Natural killer cell treated with Interleukin-12 subunit alpha and Interleukin-12 subunit beta and Interleukin-15 and Interleukin-18, amount 100 ng/mL, for 72 hours (primary cell): ENCODE measurements at places on chromosomes 6 and 20.
A peak's percentile ranks its signal among the peaks of the same experiment; 100 is the strongest.

- peaks cover 41% of the 10 kb centered on the region for H3K36me3 ChIP-seq
- no peak for DNase-seq
- peak overlapping the region; percentile 14 for H3K27ac ChIP-seq
Measured at GRCh38 chr6:154815938-154816820, 83.0 kb downstream of the SCAF8 start.

DNA sequence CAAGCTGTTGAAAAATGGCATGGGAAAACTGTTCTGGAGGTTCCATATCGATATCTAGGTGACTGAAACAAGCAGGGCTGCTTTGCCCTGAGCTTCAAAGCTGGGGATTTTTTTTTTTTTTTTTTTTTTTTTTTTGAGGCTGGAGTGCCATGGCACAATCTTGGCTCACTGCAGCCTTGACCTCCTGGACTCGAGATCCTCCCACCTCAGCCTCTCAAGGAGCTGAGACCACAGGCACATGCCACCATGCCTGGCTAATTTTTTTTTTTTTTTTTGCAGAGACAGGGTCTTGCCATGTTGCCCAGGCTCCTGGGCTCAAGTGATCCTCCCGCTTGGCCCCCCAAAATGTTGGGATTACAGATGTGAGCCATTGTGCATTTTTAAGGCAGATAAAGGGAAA, 11.0 kb downstream of the ERGIC3 start:
- no peaks in the 10 kb centered on the region for H3K27me3 ChIP-seq
- no peak overlapping the region for H3K4me3 ChIP-seq
- H3K36me3 ChIP-seq, result no peaks in the 10 kb centered on the region
- DNase-seq, result no peak
- H3K4me1 ChIP-seq, result no peaks in the 10 kb centered on the region

DNA sequence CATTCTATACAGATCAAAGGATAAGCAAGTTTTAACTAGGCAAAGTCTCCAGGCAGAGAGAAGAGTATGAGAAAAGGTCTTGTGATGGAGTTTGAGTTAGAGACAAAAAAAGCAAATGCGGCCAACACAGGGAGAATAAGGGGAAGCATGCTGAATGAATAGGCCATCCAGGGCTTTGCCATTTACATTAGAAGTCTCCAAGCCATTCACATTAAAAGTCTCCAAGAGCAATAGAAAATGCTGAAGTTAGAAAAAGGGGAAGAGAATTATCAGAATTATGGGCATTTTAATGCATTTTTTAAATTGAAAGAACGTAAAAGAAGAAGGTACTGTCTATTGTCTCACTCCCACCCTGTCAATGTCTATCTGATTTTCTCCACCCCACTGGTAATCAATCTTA, 49.4 kb downstream of the PDSS2 start:
- no peak overlapping the region for H3K27ac ChIP-seq
- DNase-seq, result no peak
- H3K36me3 ChIP-seq, result peaks cover 5% of the 10 kb centered on the region
- H3K27me3 ChIP-seq, result no peaks in the 10 kb centered on the region
- H3K4me3 ChIP-seq, result no peak overlapping the region

GRCh38 chr20:9148291-9148690, 79.4 kb downstream of the PLCB4 start:
- no peaks in the 10 kb centered on the region for H3K27me3 ChIP-seq
- no peak for DNase-seq

DNA sequence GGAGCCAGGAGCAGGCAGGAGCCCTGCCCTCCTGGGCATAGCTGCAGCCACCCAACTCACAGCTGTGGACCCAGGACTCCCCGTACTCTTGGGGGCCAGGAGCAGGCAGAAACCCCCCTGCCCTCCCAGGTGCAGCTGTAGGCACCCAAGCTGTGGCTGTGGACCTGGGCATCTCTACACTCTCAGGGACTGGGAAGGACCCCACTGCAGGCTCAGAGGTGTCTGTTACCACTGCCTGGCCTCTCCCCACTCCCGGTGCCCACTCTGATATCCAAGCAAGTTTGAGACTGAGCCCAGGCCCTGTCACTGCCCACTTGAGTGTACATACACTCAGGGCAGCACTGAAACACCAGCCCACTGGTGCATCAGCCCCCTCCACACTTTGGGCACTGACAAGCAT, 193.5 kb upstream of the MANEA start:
- H3K27ac ChIP-seq, result no peak overlapping the region
- no peaks in the 10 kb centered on the region for H3K4me1 ChIP-seq
- H3K27me3 ChIP-seq, result no peaks in the 10 kb centered on the region
- peaks cover 5% of the 10 kb centered on the region for H3K36me3 ChIP-seq

DNA sequence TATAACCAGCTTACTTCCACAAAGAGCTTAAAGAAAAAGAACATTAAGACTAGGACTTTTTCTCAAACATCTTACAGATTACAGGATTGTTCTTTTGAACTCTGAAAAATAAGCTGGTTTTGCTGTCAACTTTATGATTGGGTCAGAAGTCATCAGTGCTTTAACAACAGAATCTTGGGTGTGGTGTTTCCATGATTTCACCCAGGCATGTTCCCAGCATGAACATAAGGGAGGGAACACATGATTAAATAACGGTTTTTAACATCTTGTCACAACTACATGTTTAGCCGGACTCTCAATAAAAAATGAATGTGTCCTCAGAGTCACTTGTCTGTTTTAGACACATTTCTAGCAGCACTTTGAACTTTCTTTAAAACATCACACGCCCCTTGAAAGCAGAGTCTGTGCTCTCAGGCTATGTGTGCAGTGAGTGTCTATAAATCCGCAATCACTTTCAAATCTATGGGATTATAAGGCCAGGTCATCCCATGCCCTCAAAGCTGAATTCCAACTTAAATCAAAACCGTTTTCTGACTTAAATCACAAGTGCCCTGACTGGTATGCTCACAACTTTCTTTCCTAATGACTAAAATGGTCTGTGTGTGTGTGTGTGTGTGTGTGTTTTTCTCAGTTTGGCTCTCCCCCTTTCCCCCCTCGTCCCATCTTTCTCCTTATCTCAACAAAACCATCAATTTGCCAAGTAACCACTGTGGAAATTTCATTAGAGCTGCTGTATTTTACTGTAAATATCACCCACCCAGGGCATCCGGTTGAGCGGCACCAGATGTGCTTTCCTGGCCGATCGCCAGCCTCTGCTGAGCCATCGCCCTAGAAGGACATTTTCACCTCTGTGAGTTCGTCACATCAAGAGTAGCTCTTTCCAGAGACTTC, 216.8 kb upstream of the DTNBP1 start:
- H3K27me3 ChIP-seq, result no peaks in the 10 kb centered on the region
- peak overlapping the region; percentile 73 for H3K27ac ChIP-seq
- peak overlapping the region; percentile 69 for H3K4me3 ChIP-seq
- peaks cover 29% of the 10 kb centered on the region for H3K4me1 ChIP-seq

GRCh38 chr20:50569864-50570836, 60.0 kb downstream of the PTPN1 start:
- H3K4me1 ChIP-seq, result peaks cover 76% of the 10 kb centered on the region
- peak overlapping the region; percentile 44 for H3K4me3 ChIP-seq
- no peak for DNase-seq
- H3K27me3 ChIP-seq, result no peaks in the 10 kb centered on the region

DNA sequence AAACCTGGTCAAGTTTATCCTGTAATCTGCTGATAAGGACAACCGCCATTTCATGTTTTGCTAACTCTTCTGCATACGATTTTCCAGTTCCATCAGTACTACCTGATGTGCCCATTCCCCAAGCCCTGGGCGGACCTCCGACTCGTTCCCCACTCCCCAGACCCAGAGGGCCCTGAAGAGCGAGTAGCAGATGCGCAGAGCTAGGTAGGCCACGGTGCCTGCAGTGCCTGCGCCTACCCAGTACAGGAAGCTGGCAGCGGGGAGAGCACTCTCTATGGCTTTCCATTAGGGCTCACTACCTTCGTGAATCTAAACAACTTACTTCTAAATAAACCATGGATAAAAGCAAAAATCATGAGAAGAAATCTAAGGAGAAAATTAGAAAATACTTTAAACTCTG, 14.3 kb upstream of the ZDHHC14 start:
- no peak for DNase-seq
- no peak overlapping the region for H3K27ac ChIP-seq
- H3K4me1 ChIP-seq, result peaks cover 6% of the 10 kb centered on the region
- H3K27me3 ChIP-seq, result peaks cover 18% of the 10 kb centered on the region
- no peaks in the 10 kb centered on the region for H3K36me3 ChIP-seq

GRCh38 chr6:134287859-134288537, 29.9 kb downstream of the SGK1 start:
- DNase-seq, result no peak
- H3K36me3 ChIP-seq, result no peaks in the 10 kb centered on the region
- H3K27ac ChIP-seq, result peak overlapping the region; percentile 88
- peak overlapping the region; percentile 69 for H3K4me3 ChIP-seq
- peaks cover 20% of the 10 kb centered on the region for H3K4me1 ChIP-seq

DNA sequence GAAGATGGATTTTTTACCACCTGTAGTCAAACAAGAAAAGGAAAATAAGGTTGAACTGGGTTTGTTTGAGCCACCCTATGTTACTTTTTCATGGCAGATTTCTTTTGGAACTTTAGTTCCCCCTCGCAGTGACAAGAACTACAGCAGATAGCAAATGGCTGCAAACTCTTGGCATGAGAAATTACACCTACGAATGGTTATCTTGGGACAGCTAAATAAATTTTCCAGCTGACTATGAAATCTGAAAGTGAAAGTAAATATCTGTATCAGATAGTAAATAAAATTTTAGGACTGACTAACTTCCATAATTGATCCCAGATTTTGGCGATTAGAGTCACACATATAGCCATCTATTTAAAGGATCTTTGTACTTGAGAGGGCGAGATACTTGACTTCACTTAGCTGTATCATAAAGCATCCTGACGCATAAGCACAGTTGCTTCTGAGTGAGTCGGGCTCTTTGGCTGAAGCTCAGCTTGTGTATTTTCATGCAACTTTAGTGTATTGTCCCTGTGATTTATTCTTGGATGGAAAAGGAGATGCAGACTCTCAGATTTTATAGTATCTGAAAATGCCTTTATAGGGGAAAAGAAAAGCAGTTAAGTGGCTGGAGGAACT, 125.3 kb upstream of the B3GAT2 start:
- no peaks in the 10 kb centered on the region for H3K4me1 ChIP-seq
- DNase-seq, result no peak
- no peaks in the 10 kb centered on the region for H3K27me3 ChIP-seq

- H3K27ac ChIP-seq, result no peak overlapping the region
- H3K27me3 ChIP-seq, result no peaks in the 10 kb centered on the region
- H3K36me3 ChIP-seq, result no peaks in the 10 kb centered on the region
- H3K4me3 ChIP-seq, result no peak overlapping the region
Measured at GRCh38 chr6:1906014-1906413, 296.3 kb downstream of the FOXC1 start.

- H3K4me1 ChIP-seq, result no peaks in the 10 kb centered on the region
- no peak overlapping the region for H3K27ac ChIP-seq
- peak; percentile 45 for DNase-seq
Measured at GRCh38 chr20:38626921-38627659, 25.5 kb downstream of the ARHGAP40 start.

DNA sequence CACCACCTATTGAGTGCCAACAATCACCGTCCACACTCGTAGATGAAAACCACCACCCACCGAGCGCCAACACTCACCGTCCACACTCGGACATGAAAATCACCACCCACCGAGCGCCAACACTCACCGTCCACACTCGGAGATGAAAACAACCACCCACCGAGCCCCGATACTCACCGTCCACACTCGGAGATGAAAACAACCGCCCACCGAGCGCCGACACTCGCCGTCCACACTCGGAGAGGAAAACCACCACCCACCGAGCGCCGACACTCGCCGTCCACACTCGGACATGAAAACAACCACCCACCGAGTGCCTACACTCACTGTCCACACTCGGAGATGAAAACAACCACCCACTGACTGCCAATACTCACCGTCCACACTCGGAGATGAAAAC, 129.3 kb downstream of the IRF4 start:
- H3K4me3 ChIP-seq, result no peak overlapping the region
- H3K36me3 ChIP-seq, result peaks cover 35% of the 10 kb centered on the region
- no peak for DNase-seq
- peak overlapping the region; percentile 62 for H3K27ac ChIP-seq

- H3K36me3 ChIP-seq, result peaks cover 15% of the 10 kb centered on the region
- peaks cover 36% of the 10 kb centered on the region for H3K4me1 ChIP-seq
- H3K4me3 ChIP-seq, result no peak overlapping the region
- no peak for DNase-seq
Measured at GRCh38 chr20:47276851-47277534, 79.5 kb downstream of the ZMYND8 start.

DNA sequence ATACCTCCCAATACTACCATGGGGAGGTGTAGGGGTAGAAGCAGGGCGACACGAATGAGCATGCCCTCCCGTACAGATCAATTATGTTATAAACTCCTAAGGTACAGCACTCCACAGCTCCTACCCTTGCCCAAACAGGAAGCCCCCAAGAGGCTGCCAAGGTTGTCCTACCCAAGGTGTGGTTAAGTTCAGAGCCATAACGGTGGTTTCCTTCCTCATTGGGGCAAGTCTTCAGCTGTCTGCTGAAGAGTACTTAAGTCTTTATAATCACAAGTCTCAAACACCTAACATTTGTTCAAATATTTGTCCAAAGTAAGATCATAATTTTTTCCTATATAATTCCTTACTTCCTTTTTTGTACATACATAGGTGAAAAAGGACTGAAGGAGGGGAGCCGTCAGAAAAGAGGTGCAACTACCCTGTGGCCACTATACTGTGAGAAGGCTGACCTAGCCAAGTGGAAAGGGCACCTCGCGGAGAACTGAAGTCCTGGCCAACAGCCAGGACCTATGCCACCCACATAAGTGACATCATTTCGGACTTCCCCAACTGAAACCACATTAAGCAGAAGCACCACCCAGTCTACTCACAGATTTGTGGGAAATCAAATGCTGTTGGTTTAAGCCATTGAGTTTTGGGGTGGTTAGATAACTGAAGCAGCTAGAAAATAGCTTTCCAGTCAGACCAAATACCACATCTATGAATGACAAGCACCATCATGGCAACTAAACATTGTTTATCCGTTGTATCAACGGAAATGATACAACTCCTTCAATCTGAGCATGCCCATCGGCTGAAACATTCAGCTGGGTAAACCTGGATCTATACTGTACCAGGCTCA, 2.9 kb upstream of the RAB22A start:
- peak overlapping the region; percentile 73 for H3K4me3 ChIP-seq
- H3K27me3 ChIP-seq, result no peaks in the 10 kb centered on the region
- H3K27ac ChIP-seq, result peak overlapping the region; percentile 88
- H3K4me1 ChIP-seq, result peaks cover 23% of the 10 kb centered on the region

- no peaks in the 10 kb centered on the region for H3K36me3 ChIP-seq
- H3K4me1 ChIP-seq, result no peaks in the 10 kb centered on the region
- no peak overlapping the region for H3K4me3 ChIP-seq
- DNase-seq, result no peak
- no peaks in the 10 kb centered on the region for H3K27me3 ChIP-seq
Measured at GRCh38 chr6:55825402-55826051, 49.9 kb downstream of the BMP5 start.

DNA sequence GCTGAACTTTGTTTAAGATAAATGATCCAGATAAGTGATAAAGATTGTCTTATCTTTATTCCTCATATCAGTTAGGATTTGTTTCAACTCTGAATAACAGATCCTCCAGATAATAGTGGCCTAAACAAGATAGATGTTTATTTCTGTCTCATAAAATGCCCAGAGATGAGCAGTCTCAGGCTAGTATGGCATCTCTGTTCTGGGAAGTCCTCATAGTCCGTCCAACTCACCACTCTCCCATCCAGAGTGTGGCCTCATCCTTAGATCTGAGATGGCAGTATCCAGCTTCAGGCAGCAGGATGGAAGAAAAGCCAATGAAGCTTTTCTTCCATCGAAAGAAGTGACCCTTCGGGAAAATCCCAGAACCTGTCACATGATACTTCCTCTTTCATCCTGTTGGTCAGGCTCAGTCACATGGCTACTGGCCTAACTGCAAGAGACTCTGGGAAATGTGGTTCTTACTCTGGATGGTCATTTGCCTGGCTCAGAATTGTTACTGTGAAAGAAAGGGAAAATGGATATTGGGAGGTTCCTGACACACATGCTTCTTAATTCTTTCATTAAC, 29.4 kb upstream of the TAGAP start:
- no peak overlapping the region for H3K27ac ChIP-seq
- peaks cover 43% of the 10 kb centered on the region for H3K4me1 ChIP-seq
- no peak for DNase-seq
- H3K27me3 ChIP-seq, result no peaks in the 10 kb centered on the region
- no peaks in the 10 kb centered on the region for H3K36me3 ChIP-seq
